ENCODE measurements at places on chromosomes 5 and 9. TPM values are rescaled to one million over a fixed set of nuclear protein-coding genes. Genes with fewer than 3 reads are reported as not detected.

GRCh38 chr5:8577792-8578191, 708.8 kb downstream of the MTRR start:
- no peak for DNase-seq

DNA sequence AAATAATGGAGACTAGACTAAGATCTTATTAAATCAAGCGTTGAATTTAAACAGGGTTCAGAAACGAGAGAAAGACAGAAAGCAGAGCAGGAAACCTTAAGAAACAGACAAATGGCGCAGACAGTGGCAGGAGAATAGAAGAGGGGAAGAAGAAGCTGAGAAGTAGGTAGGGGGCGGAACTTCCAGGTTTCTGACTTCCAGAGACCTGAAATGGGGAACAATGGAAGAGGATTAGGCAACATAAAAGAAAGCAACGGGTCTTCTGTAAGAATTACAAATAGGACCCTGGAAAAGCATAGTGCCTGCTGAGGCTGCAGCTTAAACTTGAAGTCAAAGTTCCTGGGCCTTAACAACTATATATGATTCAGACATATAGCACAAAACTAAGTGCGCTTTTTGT, 101.7 kb downstream of the BNC2 start:
- no peak for DNase-seq

- peak; percentile 3 for DNase-seq
These were observed at the start of gene RNF183 for GRCh38 chr9:113302792-113303418. Gene RNF183, minus strand, starts transcription at chr9:113303376. Its CDS starts 5,192 bp downstream, at chr9:113298184.

- no peak for DNase-seq
These were observed 139.2 kb upstream of the PALM2AKAP2 start for GRCh38 chr9:109640580-109641371.

DNA sequence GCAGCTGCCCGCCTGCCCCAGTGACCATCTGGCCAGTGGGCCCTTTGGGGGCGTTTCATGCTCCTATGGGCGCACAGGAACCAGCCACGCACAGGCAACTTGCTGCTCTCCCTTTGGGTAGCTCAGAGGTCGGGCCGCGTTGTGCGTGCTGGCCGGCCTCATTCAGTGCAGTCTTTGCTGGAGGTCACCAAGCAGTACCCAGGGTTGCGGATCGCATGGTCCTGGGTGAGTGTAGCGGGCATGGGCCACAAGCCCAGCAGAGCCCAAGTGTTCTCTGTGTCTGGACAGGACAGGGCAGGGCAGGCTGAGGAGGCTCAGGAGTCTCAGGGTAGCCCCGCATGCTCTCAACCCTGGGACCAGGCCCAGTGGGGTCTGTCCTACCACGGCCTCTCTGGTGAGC, 9.9 kb upstream of the MRNIP start:
- DNase-seq, result no peak

DNA sequence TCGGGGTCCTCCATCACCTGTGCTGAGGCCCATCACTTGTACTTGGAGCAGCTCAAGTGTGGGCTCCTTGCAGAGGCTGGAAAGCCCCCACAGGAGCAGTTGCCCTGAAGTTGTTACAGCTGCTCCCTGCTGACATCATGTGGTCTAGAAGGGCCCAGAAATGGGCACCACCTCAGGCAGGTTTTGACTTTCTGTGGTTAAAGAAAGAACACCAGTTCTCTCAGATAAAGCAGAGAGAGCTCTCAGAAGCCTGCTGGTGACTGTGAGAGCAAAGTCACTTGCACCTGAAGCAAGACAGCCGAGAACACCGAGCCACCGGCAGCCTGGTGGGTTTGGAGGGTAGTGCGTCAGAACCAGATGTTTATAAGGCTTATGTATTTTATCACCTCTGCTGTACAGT, 70.4 kb downstream of the MVB12B start:
- no peak for DNase-seq

- DNase-seq, result no peak
These were observed 17.6 kb downstream of the TRMO start for GRCh38 chr9:97904725-97905124.

GRCh38 chr5:174120401-174121005, 75.0 kb downstream of the NSG2 start:
- no peak for DNase-seq

DNA sequence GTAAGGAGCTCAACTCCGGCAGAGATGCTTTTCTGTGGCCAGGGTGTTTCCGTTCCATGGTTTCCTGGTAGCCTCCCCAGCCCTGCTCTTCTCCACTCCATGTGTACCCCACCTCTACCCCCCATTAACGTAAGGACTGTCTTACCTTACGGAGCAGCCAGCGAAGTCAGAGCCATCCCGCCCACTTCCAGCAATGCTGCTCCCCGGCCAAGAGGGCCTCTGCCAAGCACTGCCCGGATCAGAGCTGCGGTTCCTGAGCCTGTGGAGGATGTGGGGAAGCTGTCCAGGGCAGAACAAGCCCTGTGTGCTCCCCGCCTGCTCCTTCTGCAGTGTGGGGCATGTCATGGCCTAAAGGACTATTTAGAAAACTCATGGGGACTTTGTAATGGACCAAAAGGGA, 261.2 kb downstream of the GADD45G start:
- DNase-seq, result no peak

DNA sequence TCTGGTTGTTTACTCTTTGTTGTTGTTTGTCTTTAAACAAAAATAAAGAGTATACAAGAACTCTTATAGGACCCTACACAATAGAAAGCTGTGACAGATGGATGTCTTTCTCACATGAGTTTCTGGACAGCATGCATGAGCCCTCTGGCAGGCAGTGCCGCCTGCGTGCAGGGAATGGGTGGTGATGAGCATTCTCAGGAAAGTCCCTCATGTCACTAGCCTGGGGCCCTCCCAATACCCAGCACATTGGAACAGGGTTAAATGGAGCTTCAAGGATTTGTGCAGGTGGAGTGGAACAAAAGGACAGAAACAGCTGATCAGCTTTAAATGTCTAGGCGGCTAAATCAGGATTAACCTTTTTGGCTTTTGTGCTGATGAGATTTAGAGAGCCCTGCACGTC, 181.0 kb upstream of the CD180 start:
- no peak for DNase-seq

DNA sequence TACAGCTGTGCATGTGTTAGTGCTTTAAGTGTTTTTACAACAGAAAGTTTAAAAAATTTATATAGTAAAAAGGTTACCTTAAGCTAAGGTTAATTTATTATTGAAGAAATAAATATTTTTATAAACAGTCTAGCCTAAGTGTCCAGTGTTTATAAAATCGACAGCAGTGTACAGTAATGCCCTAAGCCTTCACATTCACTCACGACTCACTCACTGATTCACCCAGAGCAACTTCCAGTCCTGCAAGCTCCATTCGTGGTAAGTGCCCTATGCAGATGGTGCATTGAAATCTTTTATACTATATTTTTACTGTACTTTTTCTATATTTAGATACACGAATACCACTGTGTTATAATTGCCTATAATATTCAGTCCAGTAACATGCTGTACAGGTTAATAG, 159.1 kb downstream of the ROR2 start:
- DNase-seq, result peak; percentile 62

The SPAAR gene
- total RNA-seq, result not detected

The MZB1 gene
- total RNA-seq, result 0.13 TPM

The PPP1R26 gene
- 27.9 TPM for total RNA-seq

The SLC6A7 gene
- total RNA-seq, result not detected

The KCNIP1 gene
- not detected for total RNA-seq

All from bronchial epithelial cell (primary cell).